ENCODE measurements at places on chromosomes 12 and 14.

DNA sequence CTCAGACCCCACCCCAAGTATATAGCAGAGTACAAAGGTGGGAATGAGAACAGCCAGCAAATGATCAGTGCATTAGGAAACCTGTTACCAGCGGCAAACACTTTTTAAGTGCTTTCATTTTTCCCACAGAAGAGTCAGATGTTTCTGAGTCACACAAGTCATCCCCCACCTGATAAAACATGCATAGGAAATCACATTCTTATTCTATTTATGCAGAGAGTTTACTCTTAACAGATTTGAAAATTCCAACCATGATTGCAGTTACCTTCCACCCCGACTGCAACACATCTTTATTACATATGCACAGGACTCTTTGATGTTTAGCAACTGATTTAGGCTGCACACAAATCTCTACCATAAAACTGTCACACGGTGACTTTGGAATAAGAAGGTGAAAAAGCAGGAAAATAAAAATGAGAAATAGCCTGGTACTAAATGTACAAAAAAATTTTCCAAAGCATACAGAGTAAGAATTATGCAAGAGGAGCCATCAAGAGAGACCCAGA, 236.4 kb downstream of the PAWR start:
- no peak for DNase-seq

DNA sequence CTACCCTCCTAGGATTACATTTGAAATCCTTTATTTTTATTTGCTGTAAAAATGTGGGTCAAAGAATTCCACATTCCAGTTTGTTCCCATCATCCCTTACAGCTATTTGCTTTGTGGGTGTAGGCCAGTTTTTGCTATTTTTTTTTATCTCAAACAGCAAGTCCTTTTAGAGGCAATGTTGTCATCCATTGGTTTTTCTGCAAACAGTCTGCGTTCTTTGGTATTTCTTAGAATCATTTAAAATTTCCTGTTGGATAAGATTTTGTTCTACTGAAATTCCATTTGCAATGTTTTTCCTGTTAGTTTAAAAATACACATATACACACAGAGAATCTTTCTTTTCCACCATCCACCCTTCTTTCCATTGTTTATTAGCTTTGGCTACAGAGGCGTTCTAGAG, 53.3 kb upstream of the STK38L start:
- DNase-seq = no peak

- no peak for DNase-seq
These were observed 400.2 kb downstream of the TMEM121 start for GRCh38 chr14:105926373-105927095.

DNA sequence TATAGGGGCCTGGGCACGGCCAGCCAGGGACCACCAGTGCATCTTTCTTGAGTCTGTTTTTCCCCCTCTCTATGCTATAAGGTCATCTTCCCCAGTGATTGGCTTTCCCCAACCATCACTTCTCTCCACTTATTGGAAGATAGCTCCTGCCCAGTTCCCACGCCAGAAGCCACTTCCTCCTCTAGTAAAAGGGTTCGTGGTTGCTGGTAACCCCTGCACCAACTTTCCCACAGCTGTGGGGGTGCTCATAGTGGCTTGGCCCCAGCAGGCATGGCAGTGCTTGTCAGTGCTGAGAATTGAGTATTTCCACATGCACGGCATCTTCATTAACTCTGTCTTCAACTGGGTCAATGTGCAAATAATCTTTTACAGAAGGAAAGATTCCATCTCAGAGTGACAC, 215.4 kb downstream of the FOXN3 start:
- no peak for DNase-seq

DNA sequence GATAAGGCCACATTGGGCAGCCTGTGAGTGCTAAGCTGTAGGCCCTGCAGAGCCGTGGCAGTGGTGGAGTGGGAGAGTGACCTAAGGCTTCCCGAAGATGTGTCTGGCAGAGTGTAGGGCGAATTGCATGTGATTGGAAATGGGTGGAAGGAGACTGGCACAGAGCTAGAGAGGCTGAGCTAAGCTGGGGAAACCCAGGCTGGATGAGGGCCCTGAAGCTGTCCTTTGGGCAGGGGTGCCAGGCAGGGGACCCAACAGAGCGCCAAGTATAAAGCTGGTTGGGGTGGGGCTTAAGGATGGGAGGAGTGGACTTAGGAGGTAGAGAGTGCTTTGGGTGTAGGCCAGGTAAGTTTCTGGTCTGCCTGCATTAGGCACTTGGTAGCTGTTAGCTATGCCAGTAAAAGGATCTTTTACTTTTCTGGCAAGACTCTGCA, 47.9 kb downstream of the WDR20 start:
- DNase-seq = no peak

GRCh38 chr14:54354096-54354495, 42.7 kb upstream of the CDKN3 start:
- DNase-seq = no peak

GRCh38 chr12:49828133-49829091, at the start of gene NCKAP5L:
Gene NCKAP5L (minus strand): TSS chr12:49828413. CDS start chr12:49804044, 24,369 bp downstream.
- peak; percentile 94 for DNase-seq

GRCh38 chr12:15157269-15157671, 63.9 kb downstream of the RERG start:
- no peak for DNase-seq

- DNase-seq = no peak
These were observed 3.1 kb upstream of the ARHGEF40 start for GRCh38 chr14:21066882-21067502.

DNA sequence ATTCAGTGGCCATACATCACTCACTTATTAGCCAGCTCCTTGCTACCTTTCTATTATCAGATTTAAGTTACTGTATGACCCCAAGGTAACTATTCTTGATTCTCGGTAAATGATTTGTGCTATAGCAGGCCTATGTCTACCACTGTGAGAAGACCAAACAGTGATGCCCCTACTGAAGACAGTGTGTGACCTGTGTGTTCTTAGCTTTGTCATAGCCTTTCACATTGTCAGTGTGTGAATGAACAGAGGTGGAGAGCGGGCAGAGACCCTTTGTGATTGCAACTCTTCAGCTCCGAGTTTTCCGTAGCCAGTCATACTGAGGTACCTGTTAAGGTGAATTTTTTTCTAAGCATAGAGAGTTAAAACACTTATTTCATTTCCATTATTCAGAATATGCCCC, 294.0 kb downstream of the LRFN5 start:
- DNase-seq = no peak

DNA sequence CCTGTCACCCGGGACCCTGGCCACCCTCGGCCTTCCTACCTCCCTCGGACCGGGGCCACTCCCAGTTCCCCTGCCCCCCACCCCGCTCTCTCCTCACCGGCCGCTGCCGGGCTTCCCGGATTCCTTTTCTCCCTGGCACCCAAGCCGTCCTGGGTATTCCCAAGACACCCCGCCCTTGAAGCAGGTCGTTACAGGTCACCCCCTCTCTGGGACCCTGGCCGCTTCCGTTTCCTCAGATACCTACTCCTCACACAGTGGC, 493 bp downstream of the NUMB start:
- DNase-seq = no peak

DNA sequence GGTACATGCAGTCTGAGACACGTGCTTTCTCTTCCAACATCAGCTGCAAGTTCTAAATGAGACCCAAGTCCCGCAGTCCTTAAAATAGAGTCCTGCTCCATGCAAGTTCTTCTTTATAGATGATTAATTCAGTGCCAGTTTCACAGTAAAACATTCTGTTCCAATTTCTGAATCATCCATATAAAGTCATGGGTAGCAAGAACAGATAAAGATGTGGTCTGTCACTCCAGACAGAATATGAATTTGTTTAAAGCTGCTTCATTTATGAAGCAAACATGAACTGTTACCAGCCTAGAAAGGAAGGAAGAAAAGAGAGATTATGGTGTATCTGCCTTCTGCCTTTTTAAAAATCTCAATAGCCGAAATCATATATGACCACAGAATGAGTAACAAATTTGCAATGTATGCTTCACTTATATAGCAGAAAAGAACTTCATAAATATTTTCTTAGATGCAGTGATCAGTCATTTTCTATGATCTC, 83.3 kb downstream of the KITLG start:
- no peak for DNase-seq

DNA sequence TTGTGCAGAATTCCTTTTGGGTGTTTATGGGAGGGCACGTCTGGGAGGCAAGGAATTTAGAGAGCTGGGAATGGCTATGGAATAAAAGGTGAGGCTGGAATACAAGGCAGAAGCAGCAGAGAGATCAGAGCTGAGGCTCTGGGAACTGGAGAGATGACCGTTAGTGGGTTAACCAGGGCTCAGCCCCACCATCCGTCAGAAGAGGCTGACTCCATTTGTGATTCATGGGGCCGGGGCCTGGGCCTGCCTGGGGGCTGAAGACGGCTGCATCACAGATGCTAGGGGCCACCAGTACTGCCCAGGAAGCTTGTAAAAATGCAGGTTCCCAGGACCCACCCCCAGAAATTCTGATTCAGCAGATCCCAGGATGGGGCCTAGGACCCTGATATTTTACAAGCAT, 398.1 kb downstream of the MED13L start:
- DNase-seq = no peak

GRCh38 chr12:2804393-2805142, 7.9 kb upstream of the ITFG2 start:
- DNase-seq = no peak

DNA sequence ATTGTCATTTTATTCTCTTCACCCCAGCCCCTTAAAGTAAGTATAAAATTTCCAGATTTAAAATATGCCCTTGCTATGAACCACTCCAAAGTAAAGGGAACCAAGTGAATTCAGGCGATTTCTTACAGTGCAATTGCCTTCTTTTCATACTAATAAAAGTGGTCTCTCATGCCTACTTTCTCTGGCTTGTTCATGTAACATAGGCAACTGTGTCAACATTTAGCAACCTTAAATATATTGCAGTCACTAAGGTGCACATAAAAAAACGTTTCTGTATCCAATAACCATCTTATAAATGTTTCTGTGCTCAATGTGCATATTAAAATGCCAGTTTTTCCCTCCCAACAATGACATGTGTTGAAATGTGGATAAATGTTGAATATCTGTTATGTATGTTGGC, 271.6 kb upstream of the DCN start:
- no peak for DNase-seq

GRCh38 chr12:44847888-44848702, 28.0 kb downstream of the NELL2 start:
- DNase-seq = no peak

GRCh38 chr12:11729439-11730150, 80.1 kb downstream of the ETV6 start:
- no peak for DNase-seq

DNA sequence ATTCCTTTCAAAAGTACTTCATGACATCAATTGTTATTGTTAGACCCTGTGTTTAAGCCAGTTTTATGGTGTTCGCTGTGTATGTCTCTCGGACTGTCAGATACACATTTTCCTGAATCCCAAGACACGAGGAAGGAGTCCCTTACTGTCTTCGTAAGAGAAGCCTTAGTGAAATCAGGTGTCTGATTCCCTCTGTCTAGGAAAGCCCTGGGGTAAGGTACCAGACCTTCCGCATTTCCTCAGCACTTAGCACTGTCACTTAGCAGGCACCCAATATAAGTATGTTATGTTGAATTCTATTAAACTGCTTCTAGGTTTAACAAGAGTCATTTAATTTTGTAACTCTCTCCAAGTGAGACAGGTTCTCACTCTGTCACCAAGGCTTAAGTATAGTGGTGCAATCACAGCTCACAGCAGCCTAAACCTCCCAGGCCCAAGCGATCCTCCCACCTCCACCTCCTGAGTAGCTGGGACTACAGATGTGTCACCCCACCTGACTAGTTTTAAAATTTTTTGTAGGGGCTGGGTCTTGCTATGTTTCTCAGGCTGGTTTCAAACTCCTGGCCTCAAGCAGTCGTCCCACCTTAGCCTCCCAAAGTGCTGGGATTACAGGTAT, 111.0 kb downstream of the BBS10 start:
- DNase-seq = no peak

DNA sequence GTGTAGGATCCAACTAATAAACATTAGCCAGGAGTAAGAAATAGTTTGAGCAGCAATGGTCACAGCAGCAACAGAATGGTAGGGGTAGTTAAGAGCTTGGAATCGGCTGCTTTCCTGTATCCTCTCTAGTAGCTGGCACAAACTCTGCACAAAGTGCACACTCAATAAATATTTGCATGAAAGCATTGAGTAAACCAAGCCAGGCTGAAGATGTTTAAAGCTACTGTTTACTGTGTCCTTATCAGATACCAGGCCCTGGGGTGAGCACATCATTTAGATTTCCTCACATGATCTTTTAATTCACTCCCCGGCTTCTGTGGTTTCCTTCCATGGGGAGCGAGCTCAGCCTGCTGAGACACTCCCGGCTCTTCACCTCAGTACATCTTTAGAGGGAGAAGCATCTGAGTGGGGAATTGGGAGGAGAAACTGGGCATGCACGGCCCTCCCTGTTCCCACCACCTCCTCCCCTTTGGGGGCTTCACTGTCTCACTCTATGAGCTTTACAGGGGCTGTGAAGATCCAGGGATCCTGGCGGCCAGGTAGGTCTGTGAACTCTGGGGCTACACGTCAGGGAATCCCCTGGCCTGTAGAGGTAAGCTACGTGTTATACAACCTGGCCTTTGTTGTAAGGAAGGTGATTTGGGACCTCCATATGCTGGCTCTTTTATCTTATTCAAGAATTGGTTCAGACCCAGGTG, 107.2 kb upstream of the VASH1 start:
- no peak for DNase-seq

DNA sequence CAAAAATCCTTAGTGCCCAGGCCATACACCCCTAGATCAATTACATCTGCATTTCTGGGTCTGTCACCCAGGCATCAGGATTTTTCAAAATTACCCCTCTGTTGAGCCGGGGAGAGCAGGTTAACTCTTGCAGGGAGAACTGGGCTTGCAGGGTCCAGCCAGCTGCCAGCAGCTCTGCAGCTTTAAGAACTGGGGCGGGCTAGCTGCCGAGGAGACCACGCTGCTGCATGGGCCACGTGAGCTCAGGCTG, at the start of gene DGLUCY:
Gene DGLUCY, plus strand, starts transcription at position 245 of the 250 bp plus-strand sequence. CDS start 46,222 bp downstream, outside the sequence.
- DNase-seq = no peak

DNA sequence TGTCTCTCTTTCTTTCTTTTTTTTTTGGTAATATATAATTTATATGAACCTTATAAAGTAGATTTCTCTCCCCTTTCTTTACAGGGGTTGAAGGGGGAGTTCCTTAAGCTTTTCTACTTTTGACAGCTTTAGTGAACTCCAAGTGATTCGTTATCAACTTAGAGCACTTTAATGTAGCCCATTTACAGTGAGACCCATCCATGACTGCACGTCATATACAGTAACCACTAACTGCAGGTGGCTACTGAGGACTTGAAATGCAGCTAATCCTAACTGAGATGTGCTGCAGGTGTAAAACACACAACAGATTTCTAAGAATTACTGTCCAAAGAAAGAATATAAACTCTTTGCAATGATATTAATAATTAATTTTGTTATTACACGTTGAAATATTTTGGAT, 582 bp downstream of the LRRIQ1 start:
- DNase-seq = no peak

GRCh38 chr12:101619858-101620761, 25.3 kb downstream of the MYBPC1 start:
- no peak for DNase-seq

- no peak for DNase-seq
These were observed 249.6 kb upstream of the TBX3 start for GRCh38 chr12:114933428-114934160.

GRCh38 chr14:71022939-71023338, 115.7 kb downstream of the PCNX1 start:
- no peak for DNase-seq

GRCh38 chr14:106459971-106460730, 933.8 kb downstream of the TMEM121 start:
- no peak for DNase-seq
